ENCODE measurements at places on chromosomes 4 and X. TPM values are rescaled to one million over a fixed set of nuclear protein-coding genes. Genes with fewer than 3 reads are reported as not detected.

GLRA2 gene
- not detected for total RNA-seq

MAGEC3 gene
- not detected for total RNA-seq

ALAS2 gene
- total RNA-seq, result not detected

NHS gene
- 10.1 TPM for total RNA-seq

USP53 gene
- total RNA-seq, result 5.6 TPM

UCP1 gene
- total RNA-seq, result not detected

XG gene
- total RNA-seq, result not detected

SPANXA1 gene
- not detected for total RNA-seq

SPANXN3 gene
- total RNA-seq, result not detected

DNA sequence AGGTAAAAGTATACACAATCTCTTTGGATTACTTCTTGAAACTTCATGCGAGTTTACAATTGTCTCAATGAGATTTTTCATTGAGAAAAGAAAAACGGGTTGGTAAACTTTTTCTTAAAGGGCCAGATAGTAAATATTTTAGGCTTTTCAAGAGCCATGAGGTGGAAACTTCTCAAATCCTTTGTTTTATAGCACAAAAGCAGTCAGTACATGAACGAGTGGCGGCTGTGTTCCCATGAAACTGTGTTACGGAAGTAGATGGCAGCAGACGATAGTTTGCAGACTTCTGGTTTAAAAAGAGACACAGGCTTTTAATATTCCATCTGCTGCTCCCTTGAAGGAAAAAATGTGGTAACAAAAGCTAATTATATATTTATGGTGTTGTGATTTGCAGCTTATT lies 332.0 kb downstream of the TENM3 start:
- H3K4me1 ChIP-seq, result no peaks in the 10 kb centered on the region
- no peak overlapping the region for H3K4me3 ChIP-seq
- no peak overlapping the region for H3K27ac ChIP-seq

DNA sequence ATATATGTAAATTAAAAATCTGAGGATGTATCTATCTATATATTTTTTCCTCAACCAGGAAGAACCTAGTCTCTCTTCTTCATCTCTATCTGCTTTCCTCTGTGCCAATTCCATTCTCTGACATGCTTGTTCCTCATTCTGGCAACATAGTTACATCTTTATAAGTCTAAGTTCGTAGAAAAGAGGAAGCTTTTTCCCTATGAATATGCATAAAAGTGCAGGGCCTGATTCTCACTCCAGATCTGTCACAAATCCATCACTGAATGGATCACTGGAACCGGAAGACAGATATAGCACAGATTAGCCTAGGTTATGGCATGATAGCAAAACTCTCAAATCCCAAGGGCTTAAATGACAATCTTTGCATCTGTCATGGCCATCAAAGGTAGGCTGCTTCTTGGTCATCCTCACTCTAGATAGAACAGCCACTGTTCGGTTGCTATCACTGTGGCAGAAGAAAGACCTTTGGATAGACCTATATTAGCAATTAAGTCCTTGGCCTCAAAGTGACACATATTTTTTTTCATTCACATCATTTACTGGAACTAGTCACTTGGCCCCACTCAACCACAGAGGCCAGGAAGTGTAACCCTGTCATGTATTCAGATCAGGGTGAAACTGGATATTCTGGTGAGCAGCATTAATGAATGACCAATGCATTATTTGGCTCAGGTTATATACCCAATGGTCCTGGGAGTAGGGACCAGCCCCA lies 22.2 kb downstream of the DTHD1 start:
- peak overlapping the region; percentile 9 for H3K27ac ChIP-seq
- peaks cover 25% of the 10 kb centered on the region for H3K36me3 ChIP-seq
- peak; percentile 60 for DNase-seq
- peaks cover 16% of the 10 kb centered on the region for H3K4me1 ChIP-seq

DNA sequence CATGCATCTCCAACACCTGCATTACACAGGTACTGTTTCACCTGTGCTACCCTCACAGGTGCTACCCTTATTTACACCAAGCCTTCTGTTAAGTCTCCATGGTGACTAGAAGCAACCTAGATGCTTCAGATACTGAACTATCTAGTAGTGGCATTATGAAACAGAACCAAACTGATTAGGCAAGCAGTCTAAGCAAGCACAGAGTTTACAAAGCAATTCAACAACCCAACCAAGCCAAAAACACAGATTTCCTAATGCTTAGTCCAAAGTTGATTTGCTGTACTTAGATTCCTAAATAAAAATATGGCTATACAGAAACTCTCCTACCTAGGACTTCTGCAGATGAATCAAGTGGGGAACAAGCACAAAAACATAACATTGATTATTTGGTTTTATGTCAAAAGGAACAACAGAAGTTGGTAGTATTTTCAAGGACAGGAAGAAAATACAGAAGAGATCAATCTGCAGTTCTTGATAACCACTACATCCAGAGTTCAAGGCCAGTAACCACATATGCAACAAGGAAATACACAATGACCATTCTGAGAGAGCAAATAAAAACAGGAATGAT lies 3.2 kb downstream of the TAPT1 start:
- H3K4me1 ChIP-seq, result peaks cover 49% of the 10 kb centered on the region
- DNase-seq, result no peak
- no peaks in the 10 kb centered on the region for H3K27me3 ChIP-seq
- H3K36me3 ChIP-seq, result peaks cover 18% of the 10 kb centered on the region

DNA sequence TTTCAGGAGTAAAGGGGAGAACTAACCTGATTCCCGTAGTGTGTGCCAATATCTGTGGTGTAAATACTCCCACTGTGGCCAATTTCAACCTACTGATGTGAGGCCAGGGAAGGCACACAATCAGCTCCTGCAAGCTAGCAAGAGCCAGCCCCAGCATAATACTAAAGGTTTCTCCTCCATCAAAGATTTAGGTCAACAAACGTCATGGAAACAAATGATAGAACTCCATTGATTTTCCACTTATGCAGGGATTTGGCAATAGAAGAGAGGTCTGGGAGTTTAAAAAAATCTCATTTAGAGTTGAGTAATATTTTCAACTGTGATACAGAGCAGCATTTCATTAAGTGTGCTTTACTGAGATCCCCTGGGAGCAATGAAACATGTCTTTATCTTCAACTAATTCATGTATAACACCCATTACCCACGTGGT lies 15.8 kb upstream of the VEGFD start:
- H3K27ac ChIP-seq, result no peak overlapping the region
- peaks cover 2% of the 10 kb centered on the region for H3K27me3 ChIP-seq
- no peak overlapping the region for H3K4me3 ChIP-seq
- no peaks in the 10 kb centered on the region for H3K36me3 ChIP-seq
- H3K4me1 ChIP-seq, result peaks cover 2% of the 10 kb centered on the region
- no peak for DNase-seq

DNA sequence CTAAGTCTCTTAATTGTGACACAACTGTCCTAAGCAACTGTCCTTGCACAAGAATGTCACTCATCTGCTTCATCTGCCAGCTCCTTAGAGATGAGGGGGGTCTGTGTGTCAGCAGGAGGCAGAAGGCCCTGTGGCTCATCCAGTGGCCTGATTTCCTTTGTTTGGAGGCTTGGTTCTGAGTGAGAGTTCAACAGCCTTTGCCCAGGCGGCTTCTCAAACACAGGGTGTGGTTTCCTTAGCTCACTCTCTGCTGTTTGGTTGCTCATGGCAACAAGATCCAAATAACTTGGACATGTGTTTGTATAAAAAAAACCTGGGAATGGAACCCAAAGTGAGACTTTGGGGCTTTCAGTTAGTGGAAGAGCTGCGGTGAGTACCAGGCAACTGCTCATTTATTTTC lies 46.6 kb downstream of the MAP7D3 start:
- no peaks in the 10 kb centered on the region for H3K27me3 ChIP-seq
- no peak overlapping the region for H3K4me3 ChIP-seq
- peak; percentile 41 for DNase-seq

- H3K27ac ChIP-seq, result no peak overlapping the region
- H3K4me1 ChIP-seq, result no peaks in the 10 kb centered on the region
- H3K27me3 ChIP-seq, result peaks cover 6% of the 10 kb centered on the region
- no peaks in the 10 kb centered on the region for H3K36me3 ChIP-seq
- H3K4me3 ChIP-seq, result no peak overlapping the region
Observed at GRCh38 chr4:52836120-52836519, 26.0 kb upstream of the RASL11B start.

DNA sequence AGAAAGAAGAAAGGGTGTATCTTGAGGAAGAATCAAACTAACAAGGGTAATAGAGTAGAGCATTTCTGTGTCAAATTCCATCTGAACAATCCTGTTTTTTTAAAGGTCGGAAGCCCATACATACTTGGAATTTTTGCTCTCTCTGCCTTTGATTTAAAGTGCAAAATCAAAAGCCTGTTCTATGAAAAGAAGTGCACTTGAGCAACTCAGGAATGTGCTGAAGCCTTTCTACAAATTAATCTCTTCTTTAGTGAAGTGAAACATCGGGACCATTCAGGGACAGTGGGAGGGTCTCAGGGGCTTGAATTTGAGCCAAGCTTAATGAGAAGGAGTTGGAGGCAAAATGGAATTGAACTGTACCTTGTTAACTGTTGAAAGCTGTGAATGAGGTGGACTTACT lies 1008.5 kb upstream of the LCORL start:
- no peak overlapping the region for H3K4me3 ChIP-seq
- no peak overlapping the region for H3K27ac ChIP-seq
- H3K4me1 ChIP-seq, result no peaks in the 10 kb centered on the region
- H3K36me3 ChIP-seq, result no peaks in the 10 kb centered on the region
- H3K27me3 ChIP-seq, result no peaks in the 10 kb centered on the region
- DNase-seq, result no peak

GRCh38 chrX:40065296-40066046 lies 32.3 kb downstream of the BCOR start:
- H3K27me3 ChIP-seq, result no peaks in the 10 kb centered on the region
- no peak overlapping the region for H3K4me3 ChIP-seq
- peaks cover 69% of the 10 kb centered on the region for H3K4me1 ChIP-seq
- DNase-seq, result peak; percentile 56

- peaks cover 32% of the 10 kb centered on the region for H3K36me3 ChIP-seq
- H3K4me1 ChIP-seq, result peaks cover 32% of the 10 kb centered on the region
- no peak overlapping the region for H3K27ac ChIP-seq
- DNase-seq, result no peak
Observed at GRCh38 chr4:25252230-25253070, 18.6 kb downstream of the PI4K2B start.

DNA sequence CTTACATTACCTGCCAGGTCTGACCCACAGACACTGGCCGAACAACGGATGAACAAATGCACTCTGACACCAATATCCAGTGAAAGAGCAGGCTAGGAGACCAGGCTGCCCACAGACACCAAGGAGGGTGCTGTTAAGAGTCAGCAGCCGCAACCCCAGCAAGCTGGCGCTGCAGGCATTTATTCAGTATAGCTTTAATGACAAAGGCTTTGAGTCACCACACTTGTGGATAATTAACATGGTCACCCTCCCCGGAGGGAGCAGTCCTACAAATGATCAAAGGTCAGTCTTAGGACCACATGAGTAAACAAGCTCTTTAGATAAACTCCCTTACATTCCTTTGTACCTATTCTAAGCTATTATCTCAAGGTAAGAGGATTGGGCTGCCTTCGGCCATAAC lies 368.5 kb upstream of the GRID2 start:
- H3K4me1 ChIP-seq, result no peaks in the 10 kb centered on the region
- no peak for DNase-seq
- no peaks in the 10 kb centered on the region for H3K36me3 ChIP-seq
- no peaks in the 10 kb centered on the region for H3K27me3 ChIP-seq

DNA sequence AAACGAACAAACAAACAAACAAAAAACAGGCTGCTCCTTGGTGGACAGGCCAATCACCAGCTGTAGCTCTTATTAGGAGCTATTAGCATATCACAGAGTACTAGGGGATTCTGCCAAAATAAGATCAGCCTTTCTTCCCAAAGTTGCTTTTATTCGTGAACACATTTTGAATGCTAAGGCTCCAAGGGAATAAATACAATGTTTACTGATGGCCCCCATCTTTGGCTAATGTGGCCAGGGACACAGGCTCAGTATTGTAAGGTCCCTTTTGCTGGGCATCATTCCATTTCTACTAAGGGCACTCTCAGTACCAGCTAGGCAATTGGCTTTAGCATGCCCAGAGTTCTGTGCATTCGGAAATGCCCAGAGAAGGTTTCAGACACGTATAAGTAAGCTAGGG lies 84.3 kb downstream of the GPC4 start:
- no peaks in the 10 kb centered on the region for H3K4me1 ChIP-seq
- H3K4me3 ChIP-seq, result no peak overlapping the region
- no peaks in the 10 kb centered on the region for H3K27me3 ChIP-seq
- no peaks in the 10 kb centered on the region for H3K36me3 ChIP-seq
- DNase-seq, result no peak
- H3K27ac ChIP-seq, result no peak overlapping the region

- no peaks in the 10 kb centered on the region for H3K36me3 ChIP-seq
- no peak overlapping the region for H3K4me3 ChIP-seq
- no peak for DNase-seq
- no peak overlapping the region for H3K27ac ChIP-seq
- no peaks in the 10 kb centered on the region for H3K4me1 ChIP-seq
Observed at GRCh38 chr4:58649226-58649625, 1539.0 kb upstream of the IGFBP7 start.

DNA sequence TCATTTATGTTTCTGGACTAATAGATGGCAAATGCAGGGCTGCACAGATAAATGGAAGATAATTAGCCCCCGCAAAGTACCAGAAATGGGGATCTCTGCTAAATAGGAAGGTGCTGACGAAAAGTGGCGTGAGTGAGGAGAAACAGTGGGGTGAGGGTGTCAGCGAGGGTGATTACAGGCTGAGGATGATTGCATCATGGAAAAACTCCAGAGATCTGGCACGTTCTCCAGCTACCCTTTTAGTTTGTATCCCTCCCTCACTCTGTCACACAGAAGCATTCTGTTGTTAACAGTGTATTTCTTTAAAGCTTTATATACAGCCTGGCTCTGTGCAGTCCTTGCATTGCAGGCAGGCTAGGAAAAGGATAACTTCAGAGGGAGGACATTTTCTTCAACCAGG lies 309.6 kb upstream of the DDX53 start:
- no peak overlapping the region for H3K27ac ChIP-seq
- no peaks in the 10 kb centered on the region for H3K27me3 ChIP-seq
- DNase-seq, result no peak
- no peak overlapping the region for H3K4me3 ChIP-seq
- H3K4me1 ChIP-seq, result no peaks in the 10 kb centered on the region

GRCh38 chr4:10034612-10035104 lies 13.4 kb upstream of the SLC2A9 start:
- no peak for DNase-seq
- peaks cover 21% of the 10 kb centered on the region for H3K4me1 ChIP-seq
- H3K27ac ChIP-seq, result no peak overlapping the region
- H3K27me3 ChIP-seq, result peaks cover 11% of the 10 kb centered on the region
- H3K4me3 ChIP-seq, result no peak overlapping the region
- no peaks in the 10 kb centered on the region for H3K36me3 ChIP-seq

DNA sequence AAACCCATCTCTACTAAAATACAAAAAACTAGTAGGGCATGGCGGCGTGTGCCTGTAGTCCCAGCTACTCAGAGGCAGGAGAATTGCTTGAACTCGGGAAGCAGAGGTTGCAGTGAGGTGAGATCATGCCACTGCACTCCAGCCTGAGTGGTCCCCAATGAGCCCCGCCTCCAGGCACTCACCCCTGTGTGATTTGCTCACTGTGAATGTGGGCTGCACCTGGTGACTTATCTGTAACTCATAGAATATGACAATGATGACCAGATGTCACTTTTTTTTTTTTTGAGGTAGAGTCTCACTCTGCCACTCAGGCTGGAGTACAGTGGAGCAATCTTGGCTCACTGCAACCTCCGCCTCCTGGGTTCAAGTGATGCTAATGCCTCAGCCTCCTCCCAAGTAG lies 49.0 kb upstream of the HOPX start:
- no peaks in the 10 kb centered on the region for H3K4me1 ChIP-seq
- H3K36me3 ChIP-seq, result no peaks in the 10 kb centered on the region
- H3K27ac ChIP-seq, result no peak overlapping the region
- H3K27me3 ChIP-seq, result no peaks in the 10 kb centered on the region

GRCh38 chr4:108270466-108271450 lies 102.0 kb upstream of the LEF1 start:
- H3K27me3 ChIP-seq, result no peaks in the 10 kb centered on the region
- no peak overlapping the region for H3K27ac ChIP-seq
- H3K4me3 ChIP-seq, result no peak overlapping the region

All from activated CD8-positive, alpha-beta memory T cell treated with anti-CD3 and anti-CD28 coated beads, Interleukin-2, amount 10 ng/mL, durations not matched to agents 7 days and 5 days (primary cell).